Fibroblast of lung (primary cell): ENCODE measurements at places on chromosomes 16 and 17.

DNA sequence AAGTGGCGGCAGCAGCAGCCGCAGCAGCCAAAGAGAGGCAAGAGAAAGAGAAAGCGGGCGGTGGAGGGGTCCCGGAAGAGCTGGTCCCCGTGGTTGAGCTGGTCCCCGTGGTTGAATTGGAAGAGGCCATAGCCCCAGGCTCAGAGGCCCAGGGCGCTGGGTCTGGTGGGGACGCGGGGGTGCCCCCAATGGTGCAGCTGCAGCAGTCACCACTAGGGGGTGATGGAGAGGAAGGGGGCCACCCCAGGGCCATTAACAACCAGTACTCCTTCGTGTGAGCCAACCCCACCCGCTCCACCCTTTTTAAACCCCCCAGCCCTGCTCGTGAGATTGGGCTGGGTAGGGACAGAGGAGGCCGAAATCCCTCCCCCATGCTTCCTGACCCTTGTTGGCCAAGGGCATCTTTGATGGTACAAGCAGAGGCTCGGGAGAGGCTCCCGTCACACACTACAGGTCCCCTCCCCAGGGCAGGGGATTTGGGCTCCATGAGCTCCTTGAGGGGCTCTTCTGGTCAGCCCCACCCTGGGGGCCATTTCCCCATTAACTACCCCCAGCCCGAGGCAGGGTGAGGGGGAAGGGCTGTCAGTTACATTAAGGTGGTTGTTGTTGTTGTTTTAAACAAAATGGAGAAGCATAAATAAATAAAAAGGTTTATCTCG lies 4.6 kb upstream of the ATP2A1 start:
- no peak for DNase-seq

DNA sequence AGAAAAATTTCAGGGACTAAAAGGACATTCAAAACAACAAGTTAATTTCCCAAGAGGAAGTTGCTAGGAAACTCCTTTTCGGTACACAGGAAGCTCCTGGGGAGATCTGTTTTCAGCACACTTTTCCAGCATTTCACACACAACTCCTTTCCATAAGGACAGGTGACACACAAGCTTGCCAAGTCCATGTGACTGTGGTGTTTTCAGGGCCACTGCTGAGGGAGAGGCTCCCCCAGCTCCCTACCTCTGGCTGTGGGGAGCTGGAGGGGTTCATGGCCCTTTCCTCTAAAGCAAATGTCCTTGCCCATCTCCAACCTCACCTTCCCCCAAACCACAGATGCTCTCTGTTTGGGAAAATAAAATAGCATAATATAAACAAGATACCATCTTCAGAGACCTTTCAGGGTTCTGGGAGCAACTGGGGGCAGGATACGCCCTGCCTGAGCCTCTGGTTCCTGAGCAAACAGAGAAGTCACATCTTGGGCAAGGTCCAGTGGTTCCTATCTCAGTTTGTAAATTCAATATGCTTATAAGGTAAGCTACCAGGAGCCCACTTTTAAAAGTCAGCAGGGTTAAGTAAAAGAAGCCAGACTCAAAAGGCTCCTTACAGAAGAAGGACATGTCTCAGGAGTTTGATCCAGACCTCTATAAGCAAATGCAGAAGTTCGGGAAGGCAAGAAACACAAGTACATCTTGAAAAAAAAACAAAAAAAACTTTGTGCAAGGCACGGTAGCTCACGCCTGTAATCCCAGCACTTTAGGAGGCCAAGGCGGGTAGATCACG lies 3.0 kb downstream of the PDZD9 start:
- no peak for DNase-seq

DNA sequence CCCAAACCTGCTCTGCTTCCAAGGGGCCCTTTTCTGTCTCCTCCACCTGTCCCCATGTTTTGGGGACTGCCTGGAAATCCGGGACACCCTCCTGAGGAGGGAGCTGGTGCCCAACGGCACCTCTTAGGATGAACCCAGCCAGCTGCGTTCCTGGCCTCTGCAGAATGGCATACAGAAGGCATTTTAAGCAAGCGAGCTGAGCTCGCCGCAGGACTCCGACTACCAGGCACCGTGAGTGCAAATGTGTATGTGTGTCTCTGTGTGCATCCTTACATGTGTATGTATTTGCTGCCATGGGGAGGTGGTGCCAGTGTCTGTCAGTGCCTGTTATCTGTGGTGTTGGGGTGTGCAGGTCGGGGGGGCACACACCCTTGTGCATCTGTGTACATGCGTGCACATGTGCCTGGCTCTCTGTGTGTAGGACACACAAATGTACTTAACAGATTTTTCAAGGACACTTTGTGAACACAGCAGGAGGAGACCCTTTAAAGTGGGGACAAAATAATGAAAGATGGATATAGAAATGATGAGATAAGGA lies 39.3 kb downstream of the ABAT start:
- DNase-seq: no peak

GRCh38 chr17:48055531-48056245 lies 7.5 kb downstream of the NFE2L1 start:
- DNase-seq: peak; percentile 95

DNA sequence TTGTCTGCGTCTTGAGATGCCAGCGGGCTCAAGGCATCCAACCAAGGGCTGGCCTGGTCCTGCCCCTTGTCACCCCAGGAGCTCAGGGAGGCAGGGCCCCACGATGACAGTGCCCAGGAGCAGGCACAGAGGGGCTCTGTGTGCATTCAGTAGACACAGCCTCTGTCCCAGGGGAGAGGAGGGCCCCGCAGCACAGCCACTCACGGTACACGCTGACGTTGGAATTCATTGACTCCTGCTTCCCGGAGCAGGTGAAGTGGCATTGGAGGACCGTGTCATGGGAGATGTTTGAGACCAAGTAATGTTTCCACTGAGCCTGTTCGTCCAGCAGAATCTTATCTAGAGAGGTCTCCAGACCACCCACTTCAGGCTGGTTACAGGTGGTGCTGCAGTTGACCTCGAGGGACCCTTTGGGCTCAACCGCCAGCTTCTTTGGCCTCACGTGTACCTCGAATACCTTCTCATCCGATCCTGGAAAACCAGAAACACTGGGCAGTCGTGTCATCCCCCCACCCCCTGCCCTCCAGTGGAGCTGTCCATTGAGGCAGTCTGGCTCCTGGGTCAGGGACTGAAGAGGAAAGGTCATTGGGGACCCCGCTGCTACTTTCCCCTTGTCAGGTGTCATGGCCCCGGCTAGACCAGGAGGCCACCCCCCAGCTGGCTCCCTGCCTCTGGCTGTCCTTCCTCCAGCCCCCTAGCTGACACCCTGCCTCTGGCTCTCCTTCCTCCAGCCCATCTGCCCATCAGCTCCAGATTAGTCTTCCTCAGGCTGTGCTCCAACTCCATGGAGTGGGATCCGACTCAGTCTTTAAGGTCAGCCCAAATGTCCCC lies 7.0 kb downstream of the PRR29 start:
- DNase-seq: no peak

DNA sequence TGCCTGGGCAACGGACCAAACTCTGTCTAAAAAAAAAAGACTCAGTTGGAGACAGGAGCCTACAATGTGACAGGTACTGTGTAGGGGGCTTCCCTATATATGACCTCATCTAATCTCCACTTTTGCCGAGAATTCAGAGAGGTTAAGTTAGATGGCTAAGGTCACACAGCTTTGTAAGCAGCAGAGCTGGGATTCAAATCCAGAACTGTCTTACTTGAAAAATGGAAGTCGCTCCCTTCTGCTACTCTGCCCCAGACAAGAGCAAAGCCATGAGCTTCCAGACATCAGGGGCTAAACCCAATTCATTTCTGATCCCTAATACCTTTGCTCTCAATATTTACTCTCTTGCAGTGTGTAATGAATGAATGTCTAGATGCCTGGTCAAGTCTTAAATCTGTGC lies 41.5 kb upstream of the ABCC12 start:
- DNase-seq: no peak

DNA sequence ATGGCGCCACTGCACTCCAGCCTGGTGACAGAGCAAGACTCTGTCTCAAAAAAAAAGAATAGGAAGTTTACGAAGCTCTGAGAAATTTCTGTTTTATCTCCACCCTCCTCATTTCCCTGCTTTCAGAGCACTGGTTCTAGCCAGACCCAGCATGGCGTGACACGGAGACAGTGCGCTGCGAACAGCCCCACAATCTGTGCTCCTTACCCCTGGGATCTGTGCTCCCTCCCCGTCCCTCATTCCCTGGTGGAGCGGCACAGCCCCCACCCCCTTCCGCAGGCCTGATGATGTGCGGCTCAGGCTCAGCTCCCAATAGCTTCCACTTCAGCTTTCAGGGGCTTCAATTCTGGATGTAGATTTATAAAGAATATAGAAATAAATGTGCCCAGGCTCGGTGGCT lies 56.1 kb upstream of the ENDOV start:
- no peak for DNase-seq

DNA sequence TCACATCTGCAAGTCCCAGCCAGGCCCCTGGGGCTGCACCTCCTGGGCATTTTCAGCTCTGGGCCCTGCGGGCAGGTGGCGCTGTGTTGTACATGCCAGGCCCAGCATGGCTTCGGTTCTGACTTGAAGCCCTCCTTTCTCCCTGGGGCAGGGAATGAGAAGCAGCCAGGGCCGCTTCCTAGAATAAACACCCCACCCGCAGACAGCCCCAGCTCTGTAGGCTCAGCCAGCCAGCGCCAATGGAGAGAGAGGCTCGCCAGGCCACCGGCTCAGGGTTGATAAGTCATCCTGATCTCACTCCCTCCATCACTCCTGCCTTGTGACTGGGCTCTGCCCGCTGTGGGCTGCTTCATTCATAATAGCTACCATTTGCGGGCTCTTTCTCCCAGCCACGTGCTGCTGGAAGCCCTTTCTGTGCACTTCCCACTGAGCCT lies 6.0 kb upstream of the GLIS2 start:
- peak; percentile 82 for DNase-seq

- no peak for DNase-seq
Measured at GRCh38 chr17:56528696-56529095, 64.8 kb upstream of the NOG start.

GRCh38 chr16:939311-939710 lies 31.5 kb downstream of the LMF1 start:
- DNase-seq: no peak

- DNase-seq: peak; percentile 38
Measured at GRCh38 chr17:80790981-80791742, 200.5 kb upstream of the CHMP6 start.

- no peak for DNase-seq
Measured at GRCh38 chr17:27349540-27350021, 55.7 kb downstream of the WSB1 start.

GRCh38 chr17:327296-327695 lies 25.3 kb downstream of the RPH3AL start:
- no peak for DNase-seq

GRCh38 chr17:8744086-8744785 lies 400 bp downstream of the CCDC42 start:
- DNase-seq: no peak

DNA sequence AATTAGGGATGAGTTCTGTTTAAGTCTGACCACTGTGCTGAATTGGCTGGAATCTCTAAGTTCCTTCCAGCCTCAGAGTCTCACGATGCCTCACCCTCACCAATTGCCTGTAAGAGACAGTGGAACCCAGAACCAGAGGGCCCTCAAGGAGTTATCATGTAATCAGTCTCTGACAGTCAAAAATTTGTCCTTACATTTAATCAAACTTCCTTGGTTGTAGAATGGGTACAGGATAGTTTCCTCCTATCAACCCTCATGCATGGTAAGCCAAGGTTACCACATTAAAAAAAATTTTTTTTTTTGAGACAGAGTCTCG lies 83.2 kb downstream of the CDK5R1 start:
- DNase-seq: no peak

DNA sequence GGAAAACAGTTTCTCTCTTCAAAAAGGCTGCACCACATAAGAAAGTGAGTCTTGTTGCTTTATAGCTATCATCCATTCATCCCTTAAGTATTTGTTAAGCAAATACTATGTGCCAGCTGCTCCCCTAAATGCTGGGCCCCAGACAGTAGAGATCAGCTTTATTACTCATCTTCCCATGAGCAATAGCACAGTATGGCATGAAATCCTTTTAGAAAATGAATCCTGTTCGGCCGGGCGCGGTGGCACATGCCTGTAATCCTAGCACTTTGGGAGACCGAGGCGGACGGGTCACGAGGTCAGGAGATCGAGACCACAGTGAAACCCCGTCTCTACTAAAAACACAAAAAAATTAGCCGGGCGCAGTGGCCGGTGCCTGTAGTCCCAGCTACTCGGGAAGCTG lies 99.5 kb downstream of the MYO1D start:
- peak; percentile 5 for DNase-seq

GRCh38 chr16:68377667-68378393 lies 67.0 kb downstream of the PRMT7 start:
- DNase-seq: peak; percentile 33

GRCh38 chr17:14201988-14202380 lies 34.7 kb downstream of the CDRT15 start:
- DNase-seq: no peak

GRCh38 chr17:8861495-8862181 lies 5.8 kb downstream of the PIK3R6 start:
- DNase-seq: no peak

DNA sequence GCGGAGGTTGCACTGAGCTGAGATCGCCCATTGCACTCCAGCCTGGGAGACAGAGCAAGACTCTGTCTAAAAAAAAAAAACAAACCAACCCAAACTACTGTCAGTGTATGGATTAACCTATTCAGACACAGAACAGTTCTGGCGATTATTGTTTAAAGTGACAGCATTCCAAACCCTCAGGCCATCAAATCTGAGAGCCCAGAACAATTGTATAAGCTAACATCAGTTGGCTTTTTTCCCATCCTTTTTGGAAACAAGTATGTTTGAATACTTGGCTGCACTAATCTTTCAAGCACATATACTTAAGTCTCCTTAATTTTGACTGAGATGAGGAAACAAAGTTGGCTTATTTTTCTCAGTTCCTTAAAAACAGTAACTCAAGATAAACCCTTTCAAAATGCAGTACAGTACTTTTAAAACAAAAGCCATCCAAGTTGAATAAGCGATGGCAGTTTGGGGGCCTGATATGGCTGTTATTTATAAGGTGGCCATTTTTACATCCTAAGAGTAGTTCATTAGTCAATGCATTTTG lies 1.4 kb downstream of the ZSWIM7 start:
- no peak for DNase-seq

DNA sequence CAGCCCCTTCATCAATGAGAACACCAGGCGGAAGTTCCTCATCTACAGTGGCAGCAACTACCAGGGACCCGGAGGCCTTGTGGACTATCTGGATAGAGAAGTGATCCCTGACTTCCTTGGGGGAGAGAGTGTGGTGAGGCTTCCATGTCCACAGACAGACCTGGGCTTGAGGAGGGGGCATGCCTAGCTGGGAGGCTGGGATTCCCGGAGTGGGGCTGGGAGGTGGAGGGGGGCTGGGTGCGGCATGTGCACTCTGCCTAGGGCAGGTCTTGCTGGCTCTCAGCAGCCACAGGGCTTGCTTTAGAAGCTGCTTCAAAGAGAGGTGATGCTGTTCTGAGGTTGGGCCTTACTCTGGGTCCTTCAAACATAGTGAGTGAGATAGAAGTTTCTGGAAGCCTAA lies 27.8 kb downstream of the NAGPA start:
- no peak for DNase-seq

DNA sequence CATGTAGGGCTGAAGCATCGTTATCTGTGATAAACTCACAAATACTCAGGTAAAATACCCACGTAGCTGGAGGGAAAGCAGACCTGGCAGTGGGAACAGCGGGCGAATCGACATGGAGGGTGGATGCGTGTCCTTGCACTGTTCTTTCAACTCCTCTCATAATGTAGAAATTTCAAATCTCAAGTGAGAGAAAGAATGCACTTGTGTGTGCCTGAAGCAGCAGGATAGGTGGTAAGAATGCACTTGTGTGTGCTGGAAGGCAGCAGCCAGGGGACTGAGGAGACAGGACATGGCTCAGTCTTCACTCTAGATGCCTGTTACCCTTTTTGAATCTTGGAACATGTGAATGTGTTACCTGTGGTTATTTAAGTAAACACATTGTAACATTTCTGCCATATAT lies 10.4 kb downstream of the IFT140 start:
- DNase-seq: no peak

GRCh38 chr16:54897930-54898329 lies 32.7 kb upstream of the IRX5 start:
- no peak for DNase-seq
